ENCODE measurements at places on chromosomes 2 and 18.
A peak's percentile ranks its signal among the peaks of the same experiment; 100 is the strongest.

- DNase-seq: no peak
These were observed 22.3 kb downstream of the MGAT4A start for GRCh38 chr2:98708396-98709186.

GRCh38 chr2:70541481-70542020 lies 12.1 kb downstream of the TGFA start:
- no peak for DNase-seq

GRCh38 chr2:64876137-64876647 lies 113.0 kb upstream of the SLC1A4 start:
- no peak for DNase-seq

- peak; percentile 79 for DNase-seq
These were observed 158.4 kb downstream of the BCL2 start for GRCh38 chr18:63161032-63161760.

DNA sequence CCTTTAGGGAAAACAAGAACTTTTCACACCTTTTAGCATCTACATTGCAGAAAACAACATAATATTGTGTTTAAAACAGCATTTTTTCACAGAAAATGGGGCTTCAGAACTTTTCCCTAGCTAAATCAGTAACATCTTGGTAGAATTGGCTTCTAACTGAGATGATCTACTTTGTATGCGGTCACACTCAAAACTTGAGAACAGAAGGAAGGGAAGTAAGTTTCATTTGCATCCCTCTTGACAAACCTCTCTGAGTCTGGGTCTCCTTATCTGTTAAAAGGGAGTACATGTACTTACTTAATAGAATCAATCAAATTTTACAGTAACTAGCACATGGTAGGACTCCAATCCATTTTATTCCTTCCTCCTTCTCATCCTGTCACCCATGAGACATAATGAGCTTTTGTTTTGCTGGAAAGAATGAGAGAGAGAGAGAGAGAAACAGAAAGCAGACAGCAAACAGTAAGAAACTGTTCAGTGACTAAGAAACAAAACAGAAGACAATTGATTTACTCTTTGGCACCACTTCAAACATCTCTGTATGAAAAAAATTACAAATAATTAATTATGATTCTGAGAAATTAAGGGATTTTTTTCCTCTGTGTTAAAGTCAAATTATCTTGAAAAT lies 387.3 kb downstream of the SATB2 start:
- no peak for DNase-seq

DNA sequence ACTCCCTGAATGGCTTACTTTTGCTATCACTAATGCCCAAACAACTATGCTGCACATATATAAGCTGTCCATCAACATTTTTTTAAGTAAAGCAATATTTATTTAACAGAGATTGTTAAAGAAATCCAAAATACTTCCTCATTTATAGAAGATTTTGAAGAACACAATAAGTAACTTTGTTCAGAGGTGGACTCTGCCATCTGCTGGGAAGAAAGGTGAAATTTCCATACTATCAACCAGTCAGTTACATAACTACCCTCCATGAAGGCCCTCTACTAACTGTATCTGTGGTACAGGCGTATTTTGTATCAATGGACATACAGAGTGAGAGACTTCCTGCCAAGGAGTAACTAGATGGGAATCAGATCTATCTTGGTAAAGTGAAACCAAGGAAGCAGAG lies 106.0 kb downstream of the DTNB start:
- peak; percentile 39 for DNase-seq

- no peak for DNase-seq
These were observed 190.8 kb upstream of the NDUFV2 start for GRCh38 chr18:8911408-8912340.

DNA sequence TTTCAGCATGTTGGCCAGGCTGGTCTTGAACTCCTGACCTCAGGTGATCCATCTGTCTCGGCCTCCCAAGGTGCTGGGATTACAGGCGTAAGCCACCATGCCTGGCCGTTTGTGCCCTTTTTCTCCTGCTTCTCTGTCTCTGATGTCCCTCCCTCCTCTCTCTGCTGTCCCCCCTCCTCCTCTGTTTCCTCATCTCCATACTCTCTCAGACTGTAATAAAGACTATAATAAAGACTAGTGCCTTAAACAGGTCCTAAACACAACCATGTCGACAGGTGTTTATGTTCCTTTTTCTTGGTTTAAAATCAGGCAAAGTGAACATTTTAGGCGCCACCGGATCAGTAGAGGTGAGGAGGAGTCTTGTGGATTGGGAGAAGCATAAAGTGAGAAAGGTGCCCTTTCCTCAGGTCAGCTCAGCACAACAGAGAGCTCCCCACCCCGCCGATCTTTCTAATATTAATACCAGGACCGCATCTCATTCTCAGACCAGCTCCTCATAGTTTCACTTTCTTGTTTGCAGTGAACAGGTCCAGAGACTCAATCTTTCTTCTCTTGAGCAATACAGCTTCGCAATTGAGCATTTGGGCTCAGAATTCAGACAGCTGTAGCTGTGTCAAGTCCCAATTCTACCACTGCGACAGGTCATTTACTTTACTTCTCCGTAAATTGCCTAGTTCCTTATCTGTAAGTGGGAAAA lies 23.7 kb downstream of the TIMM21 start:
- DNase-seq: no peak

GRCh38 chr18:51668101-51668500 lies 470.6 kb upstream of the MEX3C start:
- DNase-seq: peak; percentile 21

- DNase-seq: no peak
These were observed 733.3 kb upstream of the FANCL start for GRCh38 chr2:58974426-58974825.

- DNase-seq: no peak
These were observed 10.9 kb downstream of the POLI start for GRCh38 chr18:54280220-54280569.

DNA sequence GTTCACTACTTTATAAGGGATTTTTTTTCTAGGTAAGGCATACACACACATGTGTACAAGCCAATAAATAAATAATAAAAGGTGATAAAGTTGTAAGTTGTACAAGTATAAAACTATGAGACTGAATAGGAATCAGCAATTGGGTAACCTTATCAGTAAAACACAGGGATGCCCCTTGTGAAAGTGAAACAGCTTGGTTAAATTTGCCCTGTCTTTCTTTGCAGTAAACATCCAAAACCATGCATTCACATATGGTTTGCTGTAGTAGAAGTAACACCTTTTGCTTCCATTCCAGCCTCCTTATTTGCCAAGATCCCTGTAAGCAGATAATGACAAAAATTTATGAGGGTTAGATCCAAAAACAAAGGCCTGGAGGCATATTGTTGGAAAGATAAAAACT lies 44.3 kb upstream of the NEUROD1 start:
- no peak for DNase-seq

DNA sequence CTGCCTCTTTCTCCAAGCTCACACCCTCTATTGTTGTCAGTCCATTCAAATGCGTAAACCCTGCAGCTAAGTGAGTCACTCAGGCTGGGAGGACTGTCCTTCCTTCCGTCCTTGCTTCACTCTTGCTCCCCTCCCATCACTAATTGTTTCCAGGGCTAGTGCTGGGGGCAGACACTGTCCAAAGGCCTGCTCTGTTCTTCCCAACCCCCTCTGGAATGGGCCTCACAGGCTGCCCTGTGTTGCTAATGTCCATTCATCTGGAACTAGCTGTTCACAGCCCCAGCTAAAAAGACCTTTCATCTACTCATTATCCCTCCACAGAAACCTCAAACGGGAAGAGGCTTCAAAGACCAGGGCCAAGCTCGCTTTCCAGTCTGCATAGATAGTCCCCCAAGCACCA lies 31.9 kb upstream of the NRP2 start:
- DNase-seq: no peak

DNA sequence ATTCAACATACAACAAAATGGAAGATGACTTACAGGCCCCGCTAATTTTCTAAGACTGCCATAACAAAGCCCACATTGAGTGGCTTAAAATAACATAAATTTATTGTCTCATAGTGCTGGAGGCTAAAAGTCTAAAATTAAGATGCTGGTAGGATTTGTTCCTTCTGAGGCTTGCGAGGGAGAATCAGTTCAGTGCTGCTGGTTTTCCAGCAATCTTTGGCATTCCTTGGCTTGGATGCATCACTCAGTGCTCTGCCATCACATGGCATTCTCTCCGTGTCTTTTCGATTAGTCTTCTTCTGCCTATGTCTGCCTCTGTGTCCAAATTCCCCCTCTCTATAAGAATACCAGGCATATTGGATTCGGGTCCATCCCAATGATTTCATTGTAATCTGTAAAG lies 959.3 kb upstream of the TMEFF2 start:
- DNase-seq: no peak

- no peak for DNase-seq
These were observed 128.6 kb downstream of the MSH2 start for GRCh38 chr2:47531378-47532042.

- DNase-seq: no peak
These were observed 455.4 kb upstream of the LRRTM4 start for GRCh38 chr2:77977471-77978063.

GRCh38 chr18:13465476-13465875 lies 246.9 kb downstream of the LDLRAD4 start:
- DNase-seq: no peak

GRCh38 chr18:32753656-32754260 lies 19.1 kb downstream of the KLHL14 start:
- DNase-seq: no peak

DNA sequence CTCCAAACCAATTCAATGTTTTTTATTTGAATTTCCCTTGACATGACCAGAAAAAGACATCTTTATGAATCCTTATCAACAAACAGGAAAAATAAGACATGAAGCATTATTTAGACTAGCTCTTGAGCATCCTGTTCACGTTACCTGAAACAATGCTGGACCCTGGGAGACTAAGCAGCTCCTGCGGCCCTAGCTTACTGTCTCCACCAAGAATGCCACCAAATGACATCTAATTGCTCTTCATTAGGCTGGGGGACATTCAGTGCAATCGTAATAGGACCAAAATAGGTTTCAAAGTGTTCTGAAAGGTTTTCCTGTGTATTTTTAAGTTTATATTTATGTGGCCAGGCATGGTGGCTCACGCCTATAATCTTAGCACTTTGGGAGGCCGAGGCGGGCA lies 25.5 kb downstream of the NFE2L2 start:
- DNase-seq: no peak

GRCh38 chr2:227813562-227814353 lies at the start of gene CCL20:
Gene CCL20 (plus strand): TSS chr2:227813842. CDS start chr2:227813912, 70 bp downstream.
- DNase-seq: peak; percentile 42

- DNase-seq: peak; percentile 28
These were observed 90.2 kb downstream of the EHD3 start for GRCh38 chr2:31324016-31324633.

DNA sequence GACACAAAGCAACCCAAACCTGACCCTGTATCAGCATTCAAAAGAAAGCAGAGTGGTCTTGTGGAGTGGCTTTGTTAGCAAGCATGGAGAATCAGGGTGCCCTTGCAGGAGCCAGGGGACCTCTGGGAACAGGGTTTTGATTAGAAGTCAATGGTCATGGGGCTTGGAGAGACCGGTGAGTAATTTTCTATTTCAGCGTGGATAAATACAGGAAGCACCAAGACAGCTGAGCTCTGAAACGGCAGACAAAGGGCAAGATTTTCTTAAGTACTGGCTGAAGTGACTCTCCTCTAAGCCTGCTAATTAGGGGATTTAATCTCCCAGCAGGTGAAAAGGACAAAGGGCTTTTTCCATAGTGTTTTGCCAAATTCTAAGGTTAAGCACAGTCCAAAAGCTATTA lies 78.0 kb upstream of the GAREM1 start:
- DNase-seq: no peak

- no peak for DNase-seq
These were observed 67.0 kb downstream of the ASAP2 start for GRCh38 chr2:9273486-9274130.

- no peak for DNase-seq
These were observed 230.2 kb downstream of the CELF4 start for GRCh38 chr18:37335409-37335736.

GRCh38 chr2:97740590-97741182 lies 27.3 kb downstream of the ZAP70 start:
- peak; percentile 55 for DNase-seq

- no peak for DNase-seq
These were observed 11.8 kb downstream of the GULP1 start for GRCh38 chr2:188303363-188304031.

DNA sequence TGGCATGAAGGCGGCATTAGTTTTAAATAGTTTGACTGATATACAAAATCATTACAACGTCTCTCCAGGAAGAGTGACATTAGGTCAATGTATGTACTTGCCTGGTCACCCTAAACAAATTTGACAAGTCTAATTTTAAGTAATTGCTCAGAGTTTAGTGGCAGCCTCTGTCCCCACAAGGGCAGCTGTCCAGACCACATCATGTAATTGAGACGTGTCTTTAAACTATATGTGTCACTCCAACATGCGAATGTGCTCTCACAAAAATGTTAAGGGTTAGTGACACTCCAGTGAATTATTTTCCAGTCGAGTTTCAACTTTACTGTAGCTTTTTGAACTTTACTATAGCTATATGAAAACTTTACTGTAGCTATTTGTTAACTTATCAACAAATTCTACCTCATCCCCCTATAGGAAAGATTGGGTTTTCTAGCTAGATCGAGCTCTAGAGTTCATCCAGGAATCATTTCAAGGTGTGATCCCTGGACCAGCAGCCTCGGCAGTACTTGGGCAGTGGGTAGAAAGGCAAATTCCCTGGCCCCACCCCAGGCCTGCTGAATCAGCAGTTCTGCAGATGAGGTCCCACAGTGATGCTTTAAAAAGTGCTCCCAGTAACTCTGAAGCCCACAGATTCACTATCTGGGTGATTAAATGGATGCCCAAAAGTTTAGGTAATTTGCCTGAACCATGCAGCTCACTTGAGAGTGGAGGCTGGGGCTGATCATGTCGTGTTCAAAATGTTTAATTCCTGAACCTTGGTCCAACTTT lies 66.4 kb upstream of the POU3F3 start:
- no peak for DNase-seq

GRCh38 chr18:2966560-2966959 lies 46.4 kb downstream of the LPIN2 start:
- DNase-seq: no peak

DNA sequence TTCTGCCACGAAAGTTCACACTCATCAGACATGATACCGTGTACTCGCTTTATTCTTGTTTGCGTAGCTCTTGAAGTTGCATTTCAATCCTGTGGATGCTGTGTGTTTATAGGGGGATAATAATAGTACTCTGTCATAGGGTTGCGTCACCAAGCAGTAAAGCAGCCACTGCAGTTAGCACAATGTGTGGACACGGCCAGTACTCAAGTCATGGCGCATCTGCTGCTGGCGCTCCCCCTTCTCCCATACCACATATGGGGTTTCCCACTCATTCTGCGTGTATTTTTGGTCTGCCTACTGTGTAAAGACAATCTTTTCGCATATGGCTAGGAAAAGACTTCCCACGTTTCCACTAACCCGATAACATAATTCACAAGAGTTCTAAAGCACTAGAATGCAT lies 2.1 kb upstream of the ZBTB14 start:
- DNase-seq: no peak

Measured in CD4-positive, alpha-beta T cell treated with Interleukin-10 for 1 hour (primary cell).